ENCODE measurements at places on chromosomes 16 and 17.

GRCh38 chr17:48071654-48072053, 23.5 kb downstream of the NFE2L1 start:
- no peak for DNase-seq

DNA sequence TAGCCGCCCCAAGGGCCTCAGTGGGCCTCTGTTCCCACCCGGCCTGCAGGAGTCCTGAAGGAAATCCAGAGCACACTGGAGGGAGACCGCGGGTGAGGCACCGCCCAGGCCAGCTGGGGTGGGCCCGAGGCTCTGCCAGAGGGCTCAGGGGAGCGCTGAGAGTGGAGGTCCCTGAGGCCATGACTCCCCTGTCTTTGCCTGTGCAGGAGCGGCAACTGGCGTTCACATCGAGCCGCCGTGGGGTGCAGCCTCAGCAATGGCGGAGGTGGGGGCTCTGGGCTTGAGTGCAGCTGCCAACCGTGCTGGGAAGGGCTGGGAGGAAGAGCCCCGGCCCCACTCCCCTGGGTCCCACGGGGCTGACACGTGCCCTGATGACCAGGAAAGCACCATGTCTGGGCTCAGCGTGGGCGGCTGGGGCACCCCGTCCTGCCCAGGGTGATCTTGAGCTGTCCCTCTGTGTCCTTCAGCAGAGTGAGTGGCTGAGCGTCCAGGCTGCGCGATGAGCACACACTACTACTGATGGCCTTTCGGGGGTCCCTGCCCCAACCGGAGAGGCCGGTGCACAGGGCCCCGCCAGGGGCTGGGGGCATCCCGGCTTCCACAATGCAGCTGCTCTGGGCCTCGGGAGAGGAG, 13.1 kb upstream of the MYO15B start:
- no peak for DNase-seq

GRCh38 chr16:88941913-88942909, 34.8 kb downstream of the CBFA2T3 start:
- peak; percentile 57 for DNase-seq

DNA sequence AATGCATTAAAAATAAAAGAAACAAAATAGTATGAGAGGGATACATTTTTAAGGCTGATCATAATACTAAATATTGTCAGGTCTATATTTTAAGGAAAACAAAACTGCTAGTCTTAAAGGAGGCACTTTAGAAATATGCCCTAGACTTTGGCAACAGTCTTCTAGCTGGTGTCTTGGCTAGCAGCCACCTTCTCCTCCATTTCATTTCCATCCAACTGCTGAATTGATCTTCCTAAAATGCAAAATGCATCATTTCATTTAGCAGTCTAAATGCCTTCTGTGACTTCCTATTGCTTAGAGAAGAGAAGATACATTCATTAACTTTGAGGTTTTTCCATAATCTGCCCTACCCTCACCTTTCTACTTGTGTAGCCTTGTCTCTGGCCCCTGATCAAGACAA, 1404.1 kb downstream of the CDH11 start:
- no peak for DNase-seq

DNA sequence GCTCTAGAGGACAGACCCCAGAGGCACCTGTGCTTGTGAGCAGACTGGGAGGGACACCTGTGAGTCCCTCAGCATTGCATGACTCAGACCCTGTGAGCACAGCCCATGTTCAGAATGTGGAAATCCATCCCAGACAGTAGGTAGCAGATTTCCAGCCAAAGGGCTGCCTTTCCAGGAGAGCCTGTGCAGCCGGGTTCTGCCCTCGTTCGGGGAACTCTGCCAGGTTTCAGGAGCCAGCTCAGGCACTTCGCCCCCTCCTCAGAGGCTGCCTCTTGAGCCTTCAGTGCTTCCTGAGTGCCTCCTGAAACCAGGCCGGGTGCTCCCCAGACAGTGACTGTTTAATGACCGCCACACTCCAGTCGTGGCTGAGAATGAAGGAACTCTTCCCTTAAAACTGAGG, 23.3 kb upstream of the SDR42E2 start:
- no peak for DNase-seq

DNA sequence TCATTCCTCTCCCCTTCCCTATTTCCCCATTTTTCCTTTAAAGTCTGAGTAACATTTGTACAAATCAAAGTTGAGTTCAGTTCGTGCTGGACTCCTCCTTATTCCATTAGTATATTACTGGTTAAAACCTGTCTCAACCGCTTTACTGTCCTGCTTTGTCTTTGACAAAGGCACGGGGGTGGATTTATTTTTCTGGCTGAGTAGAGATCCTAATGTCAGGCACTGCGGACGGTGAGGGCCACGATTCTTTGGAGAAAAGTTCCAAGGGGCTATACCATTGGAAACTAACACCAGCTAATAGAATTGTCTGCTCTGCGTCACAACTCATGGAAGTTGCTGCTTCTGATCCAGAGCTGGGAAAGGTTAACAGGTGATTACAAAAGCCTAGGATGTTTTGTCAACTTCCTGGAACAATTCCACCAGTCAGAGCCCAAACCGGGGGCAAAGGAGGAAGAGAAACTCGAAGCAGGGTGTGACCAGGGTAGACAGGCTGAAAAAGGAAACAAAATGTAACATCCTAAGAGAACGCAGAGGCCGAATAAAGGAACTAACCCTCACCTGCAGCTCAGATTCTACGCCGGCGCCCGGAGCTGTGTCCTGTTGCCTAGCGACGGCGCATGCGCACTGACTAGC, 12.4 kb downstream of the TAT start:
- DNase-seq = no peak

DNA sequence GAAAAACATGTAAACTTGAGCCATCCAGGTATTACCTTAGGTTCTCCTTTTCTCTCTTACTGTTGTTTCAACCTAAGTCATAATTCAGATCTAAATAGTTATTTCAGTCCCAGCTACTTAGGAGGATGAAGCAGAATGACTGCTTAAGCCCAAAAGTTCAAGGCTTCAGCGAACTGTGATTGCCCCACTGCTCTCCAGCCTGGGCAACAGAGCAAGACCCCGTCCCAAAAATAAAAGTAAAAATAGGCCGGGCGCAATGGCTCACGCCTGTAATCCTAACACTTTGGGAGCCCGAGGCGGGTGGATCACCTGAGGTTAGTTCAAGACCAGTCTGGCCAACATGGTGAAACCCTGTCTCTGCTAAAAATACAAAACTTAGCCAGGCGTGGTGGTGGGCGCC, 9.6 kb downstream of the MEIOB start:
- DNase-seq = no peak

GRCh38 chr17:50693036-50693682, 14.6 kb downstream of the ANKRD40 start:
- DNase-seq = no peak

GRCh38 chr17:19296786-19297778, 59.9 kb downstream of the EPN2 start:
- DNase-seq = no peak

DNA sequence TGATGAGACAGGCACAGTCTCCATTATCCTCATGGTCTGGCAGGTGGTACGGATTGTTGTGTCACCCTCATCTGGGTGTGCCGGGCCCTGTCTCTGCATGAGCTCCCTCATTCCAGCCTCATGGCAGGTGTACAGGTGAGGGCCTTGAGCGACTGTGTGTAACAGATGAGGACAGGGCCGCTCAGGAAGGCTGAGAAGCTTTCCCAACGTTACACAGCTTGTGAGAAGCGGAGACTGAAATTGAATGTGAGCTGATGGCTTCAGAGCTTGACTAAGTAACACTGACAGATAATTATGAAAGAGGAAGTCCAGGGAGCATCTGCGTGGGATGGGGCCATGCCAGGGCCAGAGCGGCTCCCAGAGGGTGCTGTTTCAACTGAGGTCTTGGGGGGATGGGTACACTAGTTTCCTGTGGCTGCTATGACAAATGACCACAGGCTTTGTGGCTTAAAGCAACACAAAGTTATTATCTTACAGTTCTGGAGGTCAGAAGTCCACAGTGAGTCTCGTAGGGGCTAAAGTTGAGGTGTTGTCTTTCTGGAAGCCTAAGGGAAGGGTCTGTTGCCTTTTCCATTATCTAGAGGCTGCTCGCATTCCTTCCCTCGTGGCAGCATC, 36.7 kb downstream of the CMIP start:
- DNase-seq = no peak

- no peak for DNase-seq
Observed at GRCh38 chr16:8583732-8584131, 6.6 kb downstream of the TMEM114 start.

- no peak for DNase-seq
Observed at GRCh38 chr16:48086422-48086821, 69.4 kb downstream of the ABCC12 start.

DNA sequence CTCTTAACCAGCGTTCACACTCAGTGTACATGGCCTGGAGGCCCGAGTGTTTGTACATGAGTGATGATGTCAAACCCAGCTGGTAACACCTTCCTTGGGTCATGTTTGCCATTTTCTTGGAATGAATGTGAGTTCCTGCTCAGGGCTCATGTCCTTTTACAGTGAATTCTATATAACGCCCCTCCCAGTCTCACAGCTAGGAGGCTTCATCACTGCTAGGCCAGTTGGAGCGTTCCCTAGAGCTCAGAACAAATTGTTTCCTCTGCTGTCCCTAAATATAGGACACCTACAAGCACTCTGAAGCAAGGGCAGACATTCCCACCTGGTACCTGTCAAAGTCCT, 5.5 kb downstream of the TIMM22 start:
- DNase-seq = no peak

DNA sequence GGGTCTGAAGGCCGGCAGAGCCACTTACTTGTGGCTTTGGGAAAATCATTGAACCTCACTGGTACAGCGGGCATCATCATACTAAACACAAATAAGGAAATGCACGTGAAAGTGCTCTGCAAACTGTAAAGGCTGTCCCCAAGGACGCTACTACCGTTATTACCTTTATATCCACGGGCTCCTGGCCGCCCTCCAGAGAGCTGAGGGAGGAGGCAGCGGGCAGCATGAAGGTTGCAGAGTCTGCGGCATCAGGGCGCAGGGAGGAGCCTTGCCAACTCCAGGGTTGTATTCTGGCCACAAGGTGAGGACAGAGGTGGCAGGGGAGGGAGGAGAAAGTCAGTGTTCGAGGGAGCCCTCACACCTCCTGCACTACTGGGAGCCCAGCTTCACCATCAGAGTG, 68.3 kb upstream of the GCSH start:
- DNase-seq = no peak

GRCh38 chr16:58421059-58421458, 28.8 kb downstream of the GINS3 start:
- no peak for DNase-seq
